ENCODE measurements at places on chromosomes 4 and X.

GRCh38 chr4:32003548-32003947 is 1283.4 kb downstream of the PCDH7 start:
- no peak for DNase-seq

- no peak for DNase-seq
Measured at GRCh38 chr4:148574502-148574901, 132.3 kb upstream of the NR3C2 start.

DNA sequence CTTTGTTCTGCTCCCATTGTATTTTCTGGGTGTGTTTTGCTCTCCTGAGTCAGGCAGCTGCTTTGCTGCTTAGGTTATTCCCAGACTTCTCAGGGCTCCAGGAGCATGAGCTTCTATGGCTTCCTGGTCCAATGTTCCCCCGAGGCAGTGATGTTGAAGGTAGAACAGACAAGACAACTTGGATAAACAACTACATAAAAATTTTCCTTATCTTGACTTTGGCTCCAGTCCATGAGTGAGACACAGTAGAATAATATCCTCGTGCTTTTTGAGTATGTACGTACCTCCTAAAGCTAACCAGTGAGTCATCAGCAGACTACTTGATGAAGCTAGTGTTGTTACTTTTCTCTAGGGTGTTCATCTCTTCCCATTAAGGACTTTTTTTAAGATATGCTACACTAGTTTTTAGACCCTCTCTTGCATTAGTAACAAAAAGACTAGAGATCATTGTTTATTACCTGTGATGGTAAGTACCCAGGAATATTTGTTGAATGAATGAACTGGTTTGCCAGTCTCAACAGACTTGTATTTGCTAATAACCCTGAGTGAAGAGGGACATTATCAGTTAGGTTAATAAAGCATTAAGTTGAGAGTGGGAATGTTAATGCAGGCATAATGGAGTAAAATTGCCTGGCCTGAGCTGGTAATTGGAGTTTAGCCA is 131.9 kb downstream of the FHIP1A start:
- DNase-seq = no peak

- DNase-seq = no peak
Measured at GRCh38 chr4:113057891-113058290, 8.4 kb downstream of the ANK2 start.

DNA sequence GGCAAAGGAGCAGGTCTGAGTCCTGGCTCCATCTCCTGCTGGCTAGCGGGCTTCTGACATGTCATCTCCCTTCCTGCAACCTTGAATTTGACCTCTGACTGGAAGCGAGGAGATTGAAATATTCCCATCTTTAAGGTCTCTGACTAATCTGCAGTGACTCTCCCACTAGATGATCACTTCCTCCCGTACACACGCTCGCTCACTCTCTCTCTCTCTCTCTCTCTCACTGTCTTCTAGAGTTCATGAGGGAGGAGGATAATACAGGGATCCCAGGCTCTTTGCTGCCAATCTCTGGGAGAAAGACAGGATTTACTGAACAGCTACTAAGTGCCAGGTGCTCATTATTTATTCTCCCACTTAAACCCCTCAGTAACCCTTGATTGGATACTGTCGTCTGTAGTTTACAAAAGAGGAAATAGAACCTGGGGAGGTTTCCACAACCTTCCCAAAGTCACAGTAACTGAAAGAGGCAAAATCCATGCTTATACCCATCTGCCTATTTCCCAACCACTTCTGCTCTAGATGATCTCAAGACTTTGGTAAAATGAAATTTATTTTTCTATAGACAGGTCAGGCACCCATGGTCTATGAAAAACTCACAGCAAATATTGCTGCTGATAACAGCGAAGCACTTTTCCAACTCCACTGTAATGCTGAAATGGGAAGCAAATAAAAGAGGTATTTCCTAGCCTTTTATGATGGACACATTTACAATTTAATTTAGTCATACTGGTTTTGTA is 193.5 kb upstream of the C1QTNF7 start:
- no peak for DNase-seq

DNA sequence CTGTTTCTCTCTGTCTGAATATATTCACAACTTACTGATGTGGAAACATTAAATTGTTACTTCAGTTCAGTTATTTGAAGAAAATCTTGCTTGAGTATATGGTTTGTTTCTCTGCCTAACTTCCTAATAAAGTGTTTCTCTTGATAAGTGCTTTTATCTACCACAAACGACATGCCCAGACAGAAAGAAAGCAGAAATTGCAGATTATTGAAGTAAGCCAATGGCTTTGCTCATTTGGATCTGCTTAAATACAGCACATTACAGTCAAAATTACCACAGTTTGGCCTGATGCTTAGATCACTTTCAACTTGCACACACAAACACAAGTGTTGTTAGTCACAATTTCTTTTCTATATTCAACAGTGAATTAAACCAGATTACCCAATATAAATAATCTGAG is 68.0 kb downstream of the ATOH1 start:
- no peak for DNase-seq

- no peak for DNase-seq
Measured at GRCh38 chrX:118945921-118946320, 28.5 kb upstream of the LONRF3 start.

GRCh38 chrX:107197319-107197718 is 8.9 kb downstream of the NUP62CL start:
- no peak for DNase-seq

GRCh38 chrX:9953396-9953795 is 13.8 kb upstream of the CLDN34 start:
- DNase-seq = no peak

GRCh38 chrX:50469206-50469605 is 1.4 kb downstream of the DGKK start:
- no peak for DNase-seq

DNA sequence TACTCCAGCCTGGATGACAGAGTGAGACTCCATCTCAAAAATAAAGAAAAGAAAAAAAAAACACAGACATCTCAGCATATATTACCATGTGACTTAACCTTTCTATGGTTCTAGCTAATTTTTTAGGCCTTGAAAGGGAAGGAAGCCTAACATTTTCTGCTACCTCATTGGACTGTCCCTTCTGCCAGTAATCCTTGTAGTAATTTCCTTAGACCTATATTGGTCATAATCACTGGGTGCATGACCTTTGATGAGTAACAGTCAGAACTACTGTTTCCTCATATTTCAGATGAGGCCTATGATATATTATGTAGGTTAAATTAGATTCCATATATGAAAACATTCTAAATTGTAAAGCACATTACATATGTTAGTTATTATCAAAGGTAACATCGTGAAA is 9.6 kb downstream of the XIAP start:
- no peak for DNase-seq

DNA sequence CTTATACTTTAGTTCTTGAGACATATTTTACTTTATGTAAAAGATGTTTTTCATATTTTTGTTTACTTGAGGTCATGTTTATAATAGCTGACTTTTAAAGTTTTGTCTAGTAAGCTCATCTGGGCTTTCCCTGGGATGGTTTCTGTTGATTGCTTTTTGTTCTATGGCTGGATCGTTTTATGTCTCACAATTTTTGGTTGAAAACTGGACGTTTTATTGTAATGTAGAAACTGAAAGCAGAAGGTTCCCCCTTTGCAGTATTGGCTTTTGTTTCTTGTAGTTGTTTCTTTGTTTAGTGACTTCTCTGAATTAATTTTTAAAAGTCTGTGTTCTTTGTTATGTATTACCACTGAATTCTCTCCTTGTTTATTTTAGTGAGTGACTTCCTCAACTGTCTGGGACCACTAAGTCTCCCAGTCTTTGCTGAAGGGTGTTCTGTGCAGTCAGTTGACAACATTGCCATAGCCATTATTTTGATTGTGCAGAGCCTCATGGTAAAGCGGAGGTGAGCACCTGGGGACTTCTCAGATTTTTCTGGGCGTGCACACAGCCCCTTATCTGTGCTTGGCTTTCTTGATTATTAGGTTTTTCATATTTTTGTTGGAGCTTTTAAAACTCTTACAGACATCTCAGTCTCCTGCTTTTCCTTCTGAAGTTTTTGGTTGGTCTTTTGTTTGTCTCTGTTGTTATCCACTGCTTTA is 31.0 kb downstream of the KDM6A start:
- DNase-seq = no peak

All from D721Med (cell line).